ENCODE measurements at places on chromosomes 1 and 21.

- no peak for DNase-seq
Measured at GRCh38 chr1:75334876-75335389, 200.7 kb downstream of the LHX8 start.

- DNase-seq = no peak
Measured at GRCh38 chr1:92340154-92340553, 41.3 kb downstream of the RPAP2 start.

GRCh38 chr1:44539991-44540730 lies 134.1 kb downstream of the TMEM53 start:
- DNase-seq = no peak

GRCh38 chr1:97277891-97278654 lies 556.5 kb downstream of the PTBP2 start:
- no peak for DNase-seq

DNA sequence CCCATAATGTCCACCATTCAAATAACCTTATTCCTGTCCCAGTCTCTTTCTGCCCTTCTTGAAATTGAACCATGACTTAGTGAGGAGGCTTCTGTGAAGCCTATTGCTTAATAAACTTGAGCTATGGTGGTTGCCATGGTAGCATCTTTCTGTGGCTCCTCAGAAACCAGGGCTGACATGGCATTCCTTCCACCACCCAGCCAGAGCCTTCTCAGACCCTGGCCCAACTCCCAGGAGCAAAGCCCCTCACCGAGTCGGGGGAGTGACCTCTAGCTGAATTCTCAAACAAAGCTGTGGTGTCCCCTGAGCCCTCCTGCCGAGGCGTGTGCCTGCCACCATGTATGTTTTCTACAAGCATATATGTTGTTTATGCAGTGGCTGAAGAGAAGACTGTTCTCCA lies 259.1 kb downstream of the CACNA1E start:
- no peak for DNase-seq

DNA sequence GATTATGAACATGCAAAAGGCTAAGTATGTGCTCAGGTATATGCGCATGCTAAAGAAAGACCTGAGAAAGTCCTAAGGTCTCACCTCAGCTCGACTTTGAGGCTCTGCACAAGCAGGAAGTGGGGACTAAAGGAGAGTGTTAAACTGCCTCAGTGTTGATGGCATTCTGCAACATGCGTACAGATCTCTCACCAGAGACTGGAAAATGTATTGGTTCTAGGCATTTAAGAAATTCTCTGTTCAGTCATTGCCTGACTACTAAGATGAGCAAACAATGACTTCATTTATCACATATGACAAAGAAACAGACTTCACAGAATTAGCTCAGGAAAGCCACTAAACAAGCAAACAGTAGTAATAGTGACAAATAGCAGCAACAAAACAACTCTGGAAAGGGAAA lies 90.8 kb downstream of the USH2A start:
- DNase-seq = no peak

GRCh38 chr21:25822981-25823380 lies 88.2 kb downstream of the GABPA start:
- no peak for DNase-seq

DNA sequence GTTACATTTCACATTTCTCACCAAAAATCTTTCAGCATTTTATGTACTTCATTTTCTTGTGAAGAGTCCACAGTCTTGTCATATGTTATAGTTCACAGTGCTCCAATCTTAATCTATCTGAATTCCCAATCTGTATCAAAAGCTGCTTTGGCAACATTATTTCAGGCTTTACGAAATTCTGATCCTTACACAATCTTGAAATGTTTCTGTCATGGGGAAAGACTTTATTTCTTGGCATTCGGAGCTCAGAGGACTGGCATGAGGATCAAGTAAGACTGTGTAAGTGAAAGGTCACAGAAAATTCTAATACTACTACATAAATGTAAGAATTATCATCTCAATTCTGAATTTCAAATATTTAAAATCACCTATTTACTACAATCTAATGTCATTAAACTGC lies 2.0 kb downstream of the USP33 start:
- DNase-seq = no peak

DNA sequence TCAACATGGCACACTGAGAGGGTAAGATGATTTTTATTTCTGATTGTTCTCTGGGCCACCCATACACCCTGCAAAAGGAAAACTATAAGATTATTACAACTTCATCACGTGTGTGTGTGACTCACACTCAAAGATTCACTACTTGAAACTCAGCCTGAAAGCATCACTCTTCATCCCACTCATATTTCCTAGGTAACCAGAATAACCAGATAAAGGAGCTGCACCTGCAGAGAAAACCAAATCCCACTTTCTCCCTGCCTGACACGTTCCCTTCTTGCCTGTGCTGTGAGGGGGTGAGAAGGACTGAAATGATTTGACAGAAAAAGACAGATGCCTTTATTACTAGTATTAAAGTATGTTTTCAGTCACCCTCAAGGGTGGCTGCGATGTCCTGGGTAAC lies 131.6 kb downstream of the TGFBR3 start:
- DNase-seq = no peak
